ENCODE measurements at places on chromosomes 6 and 20. TPM values are rescaled to one million over a fixed set of nuclear protein-coding genes. Genes with fewer than 3 reads are reported as not detected.

PNPLA1 gene
- 1.2 TPM for polyA plus RNA-seq

AARS2 gene
- 5.4 TPM for polyA plus RNA-seq

PPP1R16B gene
- polyA plus RNA-seq, result 11.5 TPM

ENPP5 gene
- polyA plus RNA-seq, result 22.9 TPM

FAM209B gene
- not detected for polyA plus RNA-seq

PAX1 gene
- polyA plus RNA-seq, result not detected

ZNF831 gene
- polyA plus RNA-seq, result 0.04 TPM

SLC32A1 gene
- polyA plus RNA-seq, result not detected

IP6K3 gene
- 4.0 TPM for polyA plus RNA-seq

- no peak for DNase-seq
Observed at GRCh38 chr6:10415617-10416480, 975 bp upstream of the TFAP2A start.

DNA sequence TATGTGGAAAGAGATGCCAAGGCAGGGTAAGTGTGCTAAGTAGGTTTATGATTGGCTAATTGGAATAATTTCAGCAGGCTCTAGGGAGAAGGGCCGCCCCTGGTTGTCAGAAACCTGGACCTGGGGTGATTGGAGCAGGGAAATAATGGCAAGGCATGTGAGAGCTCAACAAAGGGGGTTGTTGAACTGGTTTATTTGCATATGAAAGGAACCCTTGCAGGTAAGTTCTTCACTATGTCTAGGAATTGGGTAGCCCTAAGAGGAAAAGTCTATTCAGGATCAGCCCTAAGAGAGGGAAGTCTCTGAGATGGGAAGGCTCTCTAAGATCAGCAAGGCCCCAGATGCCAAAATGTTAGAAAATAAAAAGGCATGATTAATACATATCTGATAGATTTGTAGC lies 175.4 kb upstream of the PRND start:
- DNase-seq, result no peak

DNA sequence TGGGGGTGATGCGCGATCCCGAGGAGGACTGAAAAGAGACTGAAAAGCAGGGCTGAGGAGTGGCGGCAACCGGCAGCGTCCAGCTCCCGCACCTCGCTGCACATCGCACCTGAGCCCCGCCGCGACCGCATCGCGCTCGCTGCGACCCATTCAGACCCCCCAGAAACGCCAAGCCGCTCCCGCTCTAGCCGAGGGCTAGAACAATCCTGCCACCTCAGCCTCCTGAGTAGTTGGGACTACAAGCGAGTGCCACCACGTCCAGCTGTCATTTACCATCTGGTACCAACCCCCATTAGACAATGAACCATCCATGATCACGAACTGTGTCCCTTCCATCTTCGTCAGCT lies 33.2 kb downstream of the HLA-A start:
- DNase-seq, result no peak

DNA sequence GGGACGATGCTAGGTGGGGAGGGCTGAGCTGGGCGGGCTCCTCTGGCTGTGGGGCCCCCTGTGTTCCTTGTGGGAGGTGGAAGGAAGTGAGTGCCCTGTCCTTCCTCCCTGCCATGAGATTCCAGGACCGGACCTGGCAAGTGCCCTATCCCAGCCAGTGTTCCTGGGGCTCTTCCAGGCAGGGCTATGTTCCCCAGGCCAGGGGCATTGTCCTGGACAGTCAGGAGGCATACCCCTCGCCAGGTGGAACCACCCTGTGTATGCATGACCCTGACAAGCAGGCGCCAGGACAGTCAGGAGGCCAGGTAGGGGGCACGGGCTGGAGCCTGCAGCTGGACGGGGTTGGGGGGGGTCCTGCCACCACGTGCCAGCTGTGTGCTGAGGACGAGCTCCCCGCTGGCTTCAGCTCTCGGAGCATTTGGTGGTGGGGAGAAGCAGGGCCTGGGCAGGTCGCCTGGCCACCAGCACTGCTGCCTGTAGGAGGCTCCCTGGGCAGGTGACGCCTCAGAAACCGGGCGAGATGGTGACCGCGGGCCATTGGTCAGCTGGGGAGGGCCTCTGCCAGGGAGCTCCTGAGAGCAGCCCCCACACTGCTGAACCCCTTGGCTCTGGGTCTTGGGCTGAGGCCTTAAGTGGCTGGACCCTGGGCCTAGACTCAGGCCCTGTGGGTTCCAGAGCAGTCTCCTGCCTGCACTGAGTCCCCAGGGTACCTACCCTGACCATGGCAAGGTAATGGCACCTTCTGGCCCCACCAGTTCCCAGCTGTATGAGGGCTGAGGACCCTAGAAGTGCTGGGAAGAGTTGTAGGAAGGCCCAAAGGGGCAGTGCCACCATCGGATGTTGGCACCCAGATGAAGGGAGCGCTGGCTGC lies 694 bp downstream of the SLC17A9 start:
- no peak for DNase-seq

- DNase-seq, result no peak
Observed at GRCh38 chr6:105618247-105618646, 215.4 kb upstream of the PREP start.

GRCh38 chr6:52925042-52925441 lies 15.5 kb upstream of the GSTA3 start:
- no peak for DNase-seq

DNA sequence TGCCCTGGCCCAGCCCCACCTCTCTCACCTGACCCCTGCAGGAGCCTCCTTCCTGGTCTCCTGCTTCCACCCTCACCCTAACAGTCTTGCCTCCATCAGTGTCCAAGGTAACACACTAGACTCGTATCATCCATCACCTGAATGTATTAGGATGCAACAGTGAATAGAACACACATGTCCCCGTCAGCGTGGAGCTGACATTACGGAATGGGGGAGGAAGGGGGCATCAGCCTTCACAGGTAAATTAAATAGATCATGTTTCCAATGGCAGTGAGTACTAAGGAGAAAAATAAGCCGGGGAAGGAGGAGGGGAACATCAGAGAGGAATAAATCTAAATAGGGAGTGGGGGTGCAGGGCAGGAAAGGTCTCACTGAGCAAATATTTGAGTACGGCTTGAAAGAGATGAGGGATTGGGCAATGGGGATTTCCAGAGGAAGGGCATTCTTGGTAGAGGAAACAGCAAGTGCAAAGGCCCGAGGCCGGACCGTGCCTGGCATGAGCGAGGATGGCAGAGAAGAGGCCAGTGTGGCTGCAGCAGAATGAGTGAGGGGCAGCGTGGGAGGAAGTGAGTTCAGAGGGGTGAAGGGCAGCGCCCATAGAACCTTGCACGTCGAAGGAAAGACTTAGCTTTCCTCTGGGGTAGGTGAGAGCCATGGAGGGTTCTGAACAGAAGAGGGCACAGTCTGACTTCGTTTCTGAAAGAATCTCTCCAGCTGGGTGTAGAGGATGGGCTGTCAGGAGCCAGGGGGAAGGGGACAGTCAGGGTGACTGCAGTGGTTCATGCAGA lies 110.1 kb upstream of the PTPN1 start:
- DNase-seq, result peak; percentile 61

DNA sequence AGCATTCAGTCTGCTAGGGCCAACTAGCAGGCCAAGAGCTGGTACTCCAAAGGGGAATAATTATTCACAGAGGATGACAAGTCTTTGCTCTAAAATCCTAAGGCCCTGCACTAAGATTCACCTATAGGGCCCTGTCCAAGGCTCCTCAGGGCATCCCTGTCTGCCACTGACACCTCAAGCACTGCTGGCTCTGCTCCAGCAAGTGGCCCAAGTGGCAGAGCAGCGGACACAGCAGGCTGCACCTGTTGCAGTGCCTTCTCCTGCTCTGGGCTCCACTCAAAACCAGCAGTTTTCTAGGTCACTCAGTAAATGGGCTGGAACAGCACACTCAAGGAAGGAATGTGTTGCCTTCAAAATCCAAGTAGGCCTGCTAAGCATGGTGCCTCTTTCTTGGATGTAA lies 36.4 kb upstream of the SMOC2 start:
- DNase-seq, result no peak

DNA sequence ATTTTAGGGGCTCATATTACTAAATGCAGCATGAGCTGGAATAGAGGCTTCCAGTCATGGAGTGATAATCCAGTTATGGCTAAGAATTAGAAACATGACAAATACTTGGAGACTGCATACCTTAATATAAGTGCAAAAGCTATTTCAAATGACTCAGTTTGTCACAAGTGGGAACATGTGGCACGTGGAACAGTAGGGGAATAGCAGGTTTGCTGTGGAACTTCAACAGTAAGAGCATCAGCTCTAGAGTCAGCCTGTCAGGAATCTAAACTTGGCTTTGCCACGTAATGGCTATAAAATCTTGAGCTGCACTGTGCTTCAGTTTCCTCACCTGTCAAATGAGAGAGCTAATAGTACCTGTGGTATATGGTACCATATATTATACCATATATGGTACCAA lies 62.1 kb downstream of the HTR1B start:
- DNase-seq, result no peak

GRCh38 chr6:14807130-14807529 lies 438.7 kb upstream of the JARID2 start:
- DNase-seq, result no peak

GRCh38 chr20:23178806-23179205 lies 92.7 kb upstream of the CD93 start:
- DNase-seq, result no peak

- DNase-seq, result peak; percentile 73
Observed at GRCh38 chr20:18191306-18191705, 53.6 kb downstream of the KAT14 start.

GRCh38 chr6:29490055-29490454 lies 2.3 kb upstream of the MAS1L start:
- no peak for DNase-seq

Measured in kidney (tissue), 22 donors.